ENCODE measurements at places on chromosomes 2 and 18.

DNA sequence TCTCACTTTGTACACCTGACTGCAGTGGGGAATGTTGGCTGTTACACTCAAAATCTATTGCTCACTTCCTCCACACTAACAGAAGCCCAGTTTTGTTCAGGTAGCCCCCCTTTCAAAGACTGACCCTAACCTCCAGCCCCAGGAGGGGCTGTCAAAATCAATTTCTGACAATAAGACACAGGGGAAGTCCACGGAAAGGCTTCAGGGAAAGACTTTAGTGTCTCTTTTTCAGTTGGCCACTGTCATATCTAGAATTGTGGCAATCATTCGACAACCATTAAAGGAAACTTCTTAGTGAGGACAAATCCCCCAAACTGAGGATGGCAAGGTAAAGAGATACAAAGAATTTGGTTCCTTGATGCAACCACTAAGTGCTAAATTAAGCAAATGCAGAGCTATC, 59.0 kb downstream of the BARD1 start:
- no peaks in the 10 kb centered on the region for H3K4me1 ChIP-seq
- H3K27me3 ChIP-seq = no peaks in the 10 kb centered on the region
- no peak overlapping the region for H3K27ac ChIP-seq
- H3K4me3 ChIP-seq = no peak overlapping the region

- no peak overlapping the region for H3K27ac ChIP-seq
- no peak for DNase-seq
- peaks cover 25% of the 10 kb centered on the region for H3K27me3 ChIP-seq
- no peaks in the 10 kb centered on the region for H3K4me1 ChIP-seq
These were observed 1.4 kb downstream of the STAT4 start for GRCh38 chr2:191149391-191149790.

GRCh38 chr18:47389210-47389609, 137.8 kb upstream of the SKOR2 start:
- no peak for DNase-seq
- no peak overlapping the region for H3K27ac ChIP-seq
- no peaks in the 10 kb centered on the region for H3K27me3 ChIP-seq

DNA sequence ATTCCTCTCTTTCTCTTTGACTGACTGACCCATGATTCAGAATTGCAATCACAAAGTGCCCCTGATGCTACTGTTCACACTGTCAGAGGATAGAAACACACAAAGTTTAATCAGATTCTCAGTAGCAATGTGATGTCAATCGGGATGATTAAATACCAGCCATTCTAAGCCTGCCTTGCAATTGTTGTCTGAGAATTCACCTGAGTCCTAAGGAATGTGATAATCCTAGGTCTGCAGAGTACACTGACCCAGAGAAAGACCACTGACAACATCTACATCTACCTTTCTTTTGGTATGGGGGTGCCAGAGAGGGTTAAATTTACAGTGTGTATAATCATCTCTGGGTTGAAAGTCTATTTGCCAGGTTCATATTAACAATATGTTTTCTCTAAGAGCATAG, 883.3 kb downstream of the NRXN1 start:
- H3K27me3 ChIP-seq = no peaks in the 10 kb centered on the region
- no peak overlapping the region for H3K27ac ChIP-seq
- H3K36me3 ChIP-seq = no peaks in the 10 kb centered on the region
- no peak for DNase-seq

DNA sequence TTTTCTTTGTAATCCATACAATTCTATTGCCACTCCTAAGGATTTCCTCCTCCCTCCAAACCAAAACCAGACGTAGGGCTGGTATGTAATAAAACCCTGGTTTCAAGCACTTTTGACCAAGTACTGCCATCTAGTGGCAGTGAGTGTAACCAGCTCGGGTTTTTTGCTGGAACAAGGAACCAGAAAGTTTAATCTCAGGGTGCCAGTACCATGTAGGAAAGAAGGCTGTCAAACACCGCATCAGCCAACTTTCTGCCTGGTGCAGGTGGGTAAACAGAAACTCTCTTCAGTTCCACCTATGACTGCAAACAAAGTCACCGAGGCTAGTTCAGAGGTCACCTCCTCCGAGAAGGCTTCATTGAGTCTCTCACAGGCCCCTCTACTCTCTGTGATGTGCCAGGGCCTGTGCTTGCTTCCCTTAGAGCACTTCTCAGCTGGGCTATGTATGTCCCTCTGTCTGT, 10.2 kb upstream of the THNSL2 start:
- H3K36me3 ChIP-seq = no peaks in the 10 kb centered on the region
- H3K27ac ChIP-seq = no peak overlapping the region
- no peaks in the 10 kb centered on the region for H3K4me1 ChIP-seq
- no peak overlapping the region for H3K4me3 ChIP-seq

DNA sequence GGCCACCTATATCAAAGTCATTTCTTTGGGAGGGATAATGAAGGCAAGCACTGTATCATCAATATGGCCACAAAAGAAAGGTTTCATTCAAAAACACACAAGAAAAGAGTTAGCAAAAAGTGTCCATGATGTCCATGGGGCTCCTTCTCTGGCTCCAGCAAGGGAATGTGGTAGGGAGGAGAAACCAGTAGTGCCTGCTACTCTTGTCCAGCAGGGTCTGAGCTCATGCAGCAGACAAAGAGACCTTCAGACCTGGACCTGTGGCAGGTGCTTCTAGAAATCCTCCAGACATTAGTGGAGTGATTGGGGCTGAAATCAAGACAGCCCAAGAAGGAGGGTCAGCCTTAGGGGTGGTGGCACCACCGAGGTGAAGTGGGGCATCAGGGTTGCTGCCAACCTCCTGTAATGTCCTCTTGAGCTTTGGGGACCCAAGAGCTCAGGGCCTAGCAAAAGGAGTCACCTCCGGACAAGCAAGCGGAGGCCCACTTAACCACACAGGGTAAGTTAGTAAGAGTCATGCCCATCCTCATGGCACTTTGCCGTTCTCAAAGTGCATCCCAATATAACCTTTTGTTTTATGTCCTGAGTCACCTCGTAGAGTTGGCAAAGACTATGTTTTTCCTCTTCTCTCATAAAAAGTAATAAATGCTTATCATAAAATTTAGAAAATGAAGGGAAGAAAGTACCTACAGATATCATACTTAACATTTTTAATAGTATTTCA, 112.6 kb upstream of the YPEL5 start:
- H3K4me3 ChIP-seq = no peak overlapping the region
- H3K4me1 ChIP-seq = no peaks in the 10 kb centered on the region
- H3K27ac ChIP-seq = no peak overlapping the region
- H3K36me3 ChIP-seq = no peaks in the 10 kb centered on the region

Data from hepatocyte (in vitro differentiated cells).